Activated CD4-positive, CD25-positive, alpha-beta regulatory T cell (primary cell): ENCODE measurements at places on chromosomes 4 and X.

DNA sequence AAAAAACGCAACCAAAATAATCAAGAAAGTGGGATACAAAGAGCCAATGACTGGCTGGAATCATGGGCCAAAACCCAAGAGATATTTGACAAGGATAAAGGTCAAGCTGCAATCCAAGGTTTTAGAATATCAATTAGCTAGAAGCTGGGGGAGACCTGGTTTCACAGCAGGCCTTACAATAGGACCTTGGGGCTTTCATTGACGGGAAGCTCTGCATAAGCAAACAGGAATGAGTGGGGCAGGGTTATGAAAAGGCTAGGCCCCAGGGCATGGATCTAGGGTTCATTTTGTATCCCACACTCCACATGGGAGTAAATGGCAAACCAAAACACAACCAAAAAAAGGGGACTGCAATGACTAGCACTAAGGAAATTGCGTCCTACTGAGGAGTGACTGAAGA lies 215.3 kb downstream of the HS6ST2 start:
- no peak for DNase-seq

GRCh38 chrX:135328421-135329005 lies 19.2 kb downstream of the ETDC start:
- DNase-seq = no peak

GRCh38 chr4:24519649-24520048 lies 64.7 kb downstream of the DHX15 start:
- DNase-seq = no peak

- no peak for DNase-seq
Observed at GRCh38 chrX:132257116-132257515, 37.9 kb upstream of the RAP2C start.

DNA sequence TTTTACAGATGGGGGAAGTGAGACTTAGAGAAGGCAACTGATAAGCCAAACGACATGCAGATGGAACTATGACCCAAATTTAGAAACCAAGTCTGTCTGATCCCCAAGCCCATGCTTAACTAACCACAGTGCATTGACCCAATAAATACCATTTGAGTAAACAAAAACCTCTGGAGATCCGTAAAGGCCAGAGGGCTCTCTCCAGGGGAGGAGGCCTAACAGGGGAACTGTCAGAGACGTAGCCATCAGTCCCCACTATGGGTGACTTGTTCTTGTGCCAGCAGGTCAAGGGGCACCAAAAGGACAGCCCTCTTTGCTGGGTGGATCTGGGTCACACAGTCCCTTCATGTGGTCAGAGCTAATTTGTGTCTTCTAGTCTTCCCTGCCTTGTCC lies 420.2 kb downstream of the BCOR start:
- DNase-seq = no peak

- no peak for DNase-seq
Observed at GRCh38 chr4:151674804-151675391, 85.9 kb downstream of the GATB start.

GRCh38 chr4:168273838-168274237 lies 44.7 kb downstream of the DDX60 start:
- DNase-seq = no peak

GRCh38 chrX:97039363-97040029 lies 155.8 kb downstream of the RPA4 start:
- no peak for DNase-seq

GRCh38 chrX:104045642-104046041 lies 5.9 kb downstream of the H2BW2 start:
- no peak for DNase-seq

DNA sequence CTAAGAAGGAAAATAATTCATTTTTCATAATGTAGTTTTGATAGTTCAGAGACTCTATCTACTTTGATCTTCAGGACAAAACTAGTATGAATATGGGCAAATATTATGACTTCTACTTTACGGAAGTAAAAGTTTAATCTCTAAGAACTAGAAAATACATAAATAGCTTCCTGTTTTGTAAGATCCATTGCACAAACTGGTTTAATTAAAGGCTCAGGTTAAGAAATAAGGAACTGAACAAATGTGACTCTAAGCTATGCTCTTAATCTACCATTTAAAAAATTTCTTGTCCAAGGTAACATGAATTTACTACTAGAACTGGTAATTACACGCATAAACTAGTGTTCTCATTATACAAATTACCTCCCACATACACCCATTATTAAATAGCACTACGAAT lies 360.6 kb downstream of the INPP4B start:
- no peak for DNase-seq

DNA sequence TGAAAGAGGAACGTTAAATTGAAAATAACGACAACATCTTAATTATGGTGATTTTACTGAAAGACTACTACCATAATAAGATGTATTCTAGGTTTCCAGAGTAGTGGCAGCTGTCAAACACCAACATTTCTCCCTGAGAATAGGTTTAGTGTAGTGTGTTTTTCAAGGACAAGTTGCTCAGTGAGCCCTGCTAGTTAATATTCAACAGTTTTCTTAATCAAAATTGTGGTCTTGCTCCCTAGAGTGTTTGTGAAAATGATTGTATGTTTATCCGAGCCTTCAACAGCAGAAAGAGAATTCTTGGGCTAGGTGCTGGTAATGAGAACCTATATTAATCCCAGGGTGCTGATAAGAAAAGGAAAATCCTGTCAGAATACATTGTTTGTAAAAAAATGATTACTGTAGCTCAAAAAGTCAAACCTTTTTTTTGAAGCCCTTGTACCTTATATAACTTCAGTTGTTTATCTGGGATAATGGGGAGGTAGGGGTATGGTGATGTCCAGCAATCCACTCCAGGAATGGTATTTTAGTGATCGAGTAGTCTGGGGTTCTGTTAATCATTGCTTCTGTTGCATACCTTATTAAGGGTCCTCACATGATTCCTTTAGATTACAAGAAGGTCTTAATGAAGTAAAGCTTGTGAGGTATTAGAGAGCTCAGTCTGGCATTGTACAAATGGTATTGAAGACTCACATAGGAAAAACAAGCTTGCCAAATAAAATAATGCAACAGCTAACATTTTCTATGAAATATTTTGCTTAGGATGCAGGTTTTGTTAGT lies 110.7 kb downstream of the CCSER1 start:
- no peak for DNase-seq

DNA sequence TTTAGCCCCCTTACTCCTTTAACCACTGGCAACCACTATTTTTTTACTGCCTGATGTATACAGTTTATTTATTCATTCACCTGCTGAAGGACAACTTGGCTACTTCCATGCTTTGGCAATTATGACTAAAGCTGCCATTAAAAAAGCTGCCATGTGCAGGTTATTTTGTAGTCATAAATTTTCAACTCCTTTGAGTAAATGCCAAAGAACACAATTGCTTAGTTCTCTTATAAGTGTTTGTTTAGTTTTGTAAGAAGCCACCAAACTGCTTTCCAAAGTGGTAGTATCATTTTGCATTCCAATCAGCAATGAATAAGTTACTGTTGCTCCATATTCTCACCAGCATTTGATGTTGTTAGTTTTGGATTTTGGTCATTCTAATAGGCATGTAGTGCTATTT lies 1831.8 kb downstream of the PCDH7 start:
- DNase-seq = no peak

DNA sequence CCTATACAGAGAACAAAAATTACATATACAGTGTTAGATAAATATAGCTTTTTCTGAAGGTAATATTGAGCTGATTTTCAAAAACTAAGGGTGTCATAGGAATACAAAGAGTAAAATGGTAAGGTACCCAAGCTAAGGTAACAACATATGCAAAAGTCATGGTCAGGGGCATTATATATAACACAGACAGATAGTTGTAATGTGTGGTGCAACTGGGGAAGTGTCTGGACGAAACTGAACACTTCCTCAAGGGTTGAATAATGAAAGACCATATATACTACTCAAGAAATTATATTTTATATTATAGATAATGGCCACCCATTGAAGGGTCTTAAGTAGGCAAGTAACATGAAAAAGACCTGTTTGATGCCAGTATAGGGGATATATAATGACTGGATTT lies 262.1 kb upstream of the CXXC4 start:
- no peak for DNase-seq

DNA sequence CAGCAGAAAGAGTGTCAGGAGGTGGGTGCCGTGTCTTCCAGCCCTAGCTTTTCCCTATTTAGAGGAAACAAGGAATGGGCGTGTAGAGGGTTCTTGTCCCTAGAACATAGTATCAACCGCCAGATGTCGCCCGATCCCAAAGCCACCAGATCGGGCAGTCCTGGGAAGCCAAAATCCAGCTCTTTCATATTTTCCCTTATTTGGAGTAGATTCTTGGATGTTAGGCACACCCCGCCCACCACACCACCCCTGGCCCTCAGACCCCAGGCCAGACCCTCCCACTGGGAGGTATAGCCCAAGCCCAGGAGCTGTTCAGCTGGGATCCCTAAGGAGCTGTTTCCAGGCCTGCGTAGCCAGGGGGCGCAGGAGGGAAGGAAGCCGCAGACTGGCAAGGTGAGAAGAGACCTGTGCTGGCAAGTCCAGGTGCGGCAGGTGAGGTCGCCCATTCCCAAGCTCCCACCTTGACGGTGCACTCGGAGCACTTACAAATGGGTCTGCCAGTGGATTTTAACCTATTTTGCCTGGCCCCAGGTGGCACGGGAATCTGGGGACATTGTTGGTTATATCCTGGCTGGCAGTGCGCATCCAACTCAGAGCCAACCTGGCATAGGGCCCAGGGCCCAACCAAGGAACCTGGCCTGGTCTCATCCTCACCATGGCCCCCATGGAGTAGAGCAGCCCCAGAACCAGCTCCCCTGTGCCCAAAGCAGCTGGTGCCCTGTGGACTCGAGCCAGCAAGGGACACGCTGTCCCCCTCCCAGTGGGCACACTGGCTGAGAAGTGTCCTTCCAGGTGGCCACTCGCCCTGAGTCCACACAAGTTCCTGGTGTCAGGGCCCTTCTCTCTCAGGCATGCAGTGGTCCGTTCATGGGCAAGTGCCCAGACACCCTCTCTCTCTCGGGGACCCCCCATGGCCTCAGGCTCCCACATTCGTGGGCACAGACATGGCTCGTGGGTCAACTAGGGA lies 811 bp downstream of the FLNA start:
- no peak for DNase-seq

DNA sequence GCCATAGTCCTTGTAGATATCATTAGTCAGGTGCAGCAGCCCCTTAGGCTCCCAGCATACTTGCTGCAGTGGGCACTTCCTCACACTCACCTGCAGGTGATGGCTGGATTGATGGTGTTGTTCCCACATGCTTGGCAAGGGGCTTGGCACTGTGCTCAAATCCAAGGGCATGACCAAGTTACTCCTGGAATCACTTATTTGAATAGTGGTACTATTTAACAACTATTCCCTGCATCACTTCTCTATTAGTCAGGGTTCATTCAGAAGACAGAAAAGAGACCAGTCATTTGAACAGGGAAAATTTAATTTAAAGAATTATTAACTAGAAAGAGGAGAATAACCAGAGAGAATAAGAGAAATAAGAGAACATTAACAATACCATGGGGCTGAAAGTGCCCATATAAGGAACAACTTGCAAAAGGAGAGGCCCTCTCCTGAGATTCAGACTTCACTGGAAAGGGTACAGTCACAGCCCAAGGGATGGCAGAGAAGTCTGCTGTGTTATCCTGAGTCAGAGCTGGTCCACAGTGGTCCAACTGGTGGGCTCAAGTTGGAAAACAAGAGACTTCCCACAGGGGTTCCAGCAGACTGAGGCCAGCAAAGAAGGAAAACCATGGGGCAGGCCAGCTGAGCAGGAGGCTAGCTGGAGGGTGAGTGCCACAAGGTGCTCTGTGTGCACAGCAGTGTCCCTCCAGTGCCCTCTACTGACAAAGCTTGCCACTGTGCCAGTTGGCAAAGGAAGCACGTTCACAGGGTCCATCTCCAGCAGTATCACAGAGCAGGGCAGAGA lies 9.8 kb downstream of the SPP1 start:
- no peak for DNase-seq

GRCh38 chr4:182454440-182455013 lies 211.3 kb downstream of the TENM3 start:
- DNase-seq = no peak

GRCh38 chrX:69028761-69029120 lies 136.5 kb downstream of the PJA1 start:
- DNase-seq = no peak

DNA sequence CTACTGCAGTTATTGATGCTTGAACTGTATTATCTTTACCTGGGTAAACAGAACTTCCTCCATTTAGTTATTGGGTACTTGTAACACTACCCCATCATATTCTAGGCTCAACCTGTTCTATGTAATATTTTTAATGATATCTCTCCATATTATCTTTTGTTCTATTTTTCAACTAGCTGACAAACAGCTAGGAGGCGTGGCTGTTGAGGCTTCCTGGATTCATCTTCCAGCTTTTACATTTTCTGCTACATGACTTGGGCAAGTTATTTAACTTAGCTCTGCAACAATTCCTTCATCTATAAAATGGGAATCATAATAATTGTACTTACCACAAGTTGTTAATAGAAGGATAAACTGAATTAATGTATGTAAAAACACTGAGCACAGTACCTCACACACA lies 349.3 kb downstream of the PTTG2 start:
- DNase-seq = no peak

DNA sequence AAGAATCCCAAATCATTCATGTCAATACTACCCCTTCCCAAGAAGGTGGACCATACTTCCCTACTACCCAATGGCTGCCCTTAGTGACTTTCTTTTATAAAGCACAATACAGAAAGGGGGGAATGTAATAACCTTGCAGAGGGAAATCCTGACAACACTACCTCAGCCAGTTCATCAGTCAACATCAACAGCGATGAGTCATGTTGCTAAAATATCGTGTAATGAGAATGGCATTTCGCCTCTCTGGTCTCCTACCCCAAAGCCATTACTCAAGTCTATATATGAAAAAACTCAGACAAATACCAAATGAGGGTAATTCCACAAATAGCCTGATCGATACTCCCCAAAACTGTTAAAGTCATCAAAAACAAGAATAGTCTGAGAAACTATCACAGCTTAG lies 3.3 kb upstream of the MAGEA8 start:
- DNase-seq = no peak

GRCh38 chrX:3440981-3441380 lies 94.5 kb upstream of the MXRA5 start:
- DNase-seq = no peak

- DNase-seq = no peak
Observed at GRCh38 chr4:142858446-142858845, 12.3 kb upstream of the INPP4B start.

GRCh38 chr4:182453830-182454229 lies 210.6 kb downstream of the TENM3 start:
- DNase-seq = no peak

DNA sequence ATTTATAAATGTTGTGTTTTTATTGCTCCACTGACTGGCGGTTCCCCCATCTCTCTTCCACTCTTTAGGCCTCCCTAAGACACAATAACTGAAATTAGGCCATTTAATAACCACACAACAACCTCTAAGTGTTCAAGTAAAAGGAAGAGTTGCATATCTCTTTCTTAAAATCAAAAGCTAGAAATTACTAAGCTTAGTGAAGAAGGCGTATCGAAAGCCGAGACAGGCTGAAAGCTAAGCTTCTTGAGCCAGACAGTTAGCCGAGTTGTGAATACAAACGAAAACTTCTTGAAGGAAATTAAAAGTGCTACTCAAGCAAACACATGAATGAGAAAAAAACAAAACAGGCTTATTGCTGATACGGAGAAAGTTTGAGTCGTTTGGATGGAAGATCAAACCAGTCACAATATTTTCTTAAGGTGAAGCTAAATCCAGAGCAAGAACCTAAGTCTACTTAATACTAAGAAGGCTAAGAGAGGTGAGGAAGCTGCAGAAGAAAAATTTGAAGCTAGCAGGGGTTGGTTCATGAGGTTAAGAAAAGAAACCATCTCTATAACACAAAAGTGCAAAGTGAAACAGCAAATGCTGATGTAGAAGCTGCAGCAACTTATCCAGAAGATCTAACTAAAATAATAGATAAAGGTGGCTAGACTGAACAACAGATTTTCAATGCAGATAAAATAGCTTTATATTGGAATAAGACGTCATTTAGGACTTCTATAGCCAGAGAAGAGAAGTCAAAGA lies 194.0 kb upstream of the TTC29 start:
- DNase-seq = no peak
